ENCODE measurements at places on chromosomes 13 and 19. TPM values are rescaled to one million over a fixed set of nuclear protein-coding genes. Genes with fewer than 3 reads are reported as not detected.

DNA sequence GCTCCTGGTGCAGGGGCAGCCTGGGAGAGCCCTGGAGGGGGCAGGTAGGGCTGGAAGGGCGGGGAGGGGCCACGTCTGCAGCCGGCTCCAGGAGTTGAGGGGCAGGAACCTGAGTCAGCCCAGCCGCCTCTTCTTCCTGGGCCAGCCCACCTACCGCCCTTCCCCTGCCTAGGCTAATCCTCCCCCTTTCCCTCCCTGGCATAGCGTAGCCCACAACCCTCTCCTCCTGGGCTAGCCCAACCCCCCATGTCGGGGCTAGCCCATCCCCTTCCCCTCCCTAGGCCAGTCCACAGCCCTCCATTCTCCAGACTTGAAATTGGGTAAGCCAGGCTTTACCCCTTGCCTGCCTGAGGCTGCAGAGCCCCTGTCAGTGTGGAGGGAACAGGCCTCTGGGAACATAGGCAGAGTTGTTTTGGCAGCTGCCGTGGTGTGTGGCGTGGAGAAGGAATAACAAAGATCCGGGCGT is 20.6 kb upstream of the WDR18 start:
- DNase-seq, result no peak

DNA sequence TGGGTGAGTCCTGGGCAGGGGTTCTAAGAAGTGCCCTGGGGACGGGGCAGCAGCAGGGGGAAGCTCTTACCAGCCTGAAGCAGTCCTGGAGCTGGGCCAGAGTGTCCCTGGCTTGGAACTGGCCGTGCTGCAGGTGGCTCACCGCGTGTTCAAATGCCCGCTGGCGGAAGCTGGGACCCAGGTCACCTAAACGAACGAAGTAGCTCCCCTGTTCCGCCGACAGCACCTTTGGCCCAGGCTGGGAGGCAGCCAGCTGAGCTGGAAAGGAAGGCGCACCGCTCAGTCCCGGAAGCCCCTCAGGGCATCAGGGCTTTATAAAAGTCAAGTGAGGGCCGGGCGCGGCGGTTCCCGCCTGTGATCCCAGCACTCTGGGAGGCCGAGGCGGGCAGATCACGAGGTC is 9.6 kb downstream of the PLIN4 start:
- no peak for DNase-seq

GRCh38 chr19:42092350-42092749 is 16.4 kb downstream of the ZNF574 start:
- DNase-seq, result no peak

GRCh38 chr13:39148513-39148961 is 110.3 kb downstream of the NHLRC3 start:
- DNase-seq, result peak; percentile 43

DNA sequence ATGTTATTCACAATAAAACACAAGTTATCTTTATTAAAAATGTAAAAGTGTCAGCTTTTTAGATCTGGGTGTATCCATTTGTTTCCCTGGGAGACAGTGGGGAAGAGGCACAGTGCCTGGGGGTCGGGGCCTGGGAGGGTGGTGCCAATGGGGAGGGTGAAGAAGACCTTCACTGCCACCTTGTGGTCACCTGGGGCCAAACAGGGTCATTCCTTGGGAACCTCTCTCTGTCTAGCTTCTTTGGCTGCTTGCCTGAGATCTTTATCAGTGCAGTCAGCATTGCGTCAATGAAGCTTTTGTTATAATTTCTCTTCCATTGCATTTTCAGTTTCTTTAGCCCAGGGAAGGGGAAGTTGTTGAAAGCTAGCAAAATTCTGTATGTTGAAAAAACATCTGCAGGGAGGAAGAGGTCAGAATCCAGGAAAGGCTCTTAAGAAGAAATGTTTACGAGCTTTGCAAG is 39.1 kb downstream of the PCDH8 start:
- no peak for DNase-seq

GRCh38 chr13:89967701-89968100 is 1379.8 kb upstream of the MIR17HG start:
- no peak for DNase-seq

STAP2 gene
- total RNA-seq, result 3.1 TPM
